CD14-positive monocyte (primary cell): ENCODE measurements at places on chromosomes 12 and 14. TPM values are rescaled to one million over a fixed set of nuclear protein-coding genes. Genes with fewer than 3 reads are reported as not detected.

LIN7A gene
- polyA plus RNA-seq, result 16.6 TPM

RHOJ gene
- polyA plus RNA-seq, result not detected

GRCh38 chr12:54160769-54161480 is 27.9 kb downstream of the SMUG1 start:
- H3K27me3 ChIP-seq, result peaks cover 4% of the 10 kb centered on the region
- DNase-seq, result no peak
- no peak overlapping the region for H3K27ac ChIP-seq
- no peaks in the 10 kb centered on the region for H3K36me3 ChIP-seq
- H3K4me3 ChIP-seq, result no peak overlapping the region
- no peaks in the 10 kb centered on the region for H3K4me1 ChIP-seq

GRCh38 chr14:23112359-23113178 is 6.5 kb downstream of the CEBPE start:
- H3K4me3 ChIP-seq, result peak overlapping the region; percentile 26
- H3K27ac ChIP-seq, result no peak overlapping the region
- no peaks in the 10 kb centered on the region for H3K27me3 ChIP-seq
- no peaks in the 10 kb centered on the region for H3K36me3 ChIP-seq
- peak; percentile 35 for DNase-seq
- H3K4me1 ChIP-seq, result peaks cover 40% of the 10 kb centered on the region

- no peak overlapping the region for H3K27ac ChIP-seq
- no peaks in the 10 kb centered on the region for H3K36me3 ChIP-seq
- DNase-seq, result no peak
- H3K4me3 ChIP-seq, result no peak overlapping the region
These were observed 35.8 kb downstream of the SOCS2 start for GRCh38 chr12:93608313-93608712.

GRCh38 chr14:67557118-67557517 is 24.0 kb downstream of the PLEKHH1 start:
- H3K4me1 ChIP-seq, result no peaks in the 10 kb centered on the region
- no peak overlapping the region for H3K27ac ChIP-seq
- no peak for DNase-seq
- no peak overlapping the region for H3K4me3 ChIP-seq
- no peaks in the 10 kb centered on the region for H3K27me3 ChIP-seq
- no peaks in the 10 kb centered on the region for H3K36me3 ChIP-seq

- no peaks in the 10 kb centered on the region for H3K36me3 ChIP-seq
- peaks cover under 1% of the 10 kb centered on the region for H3K4me1 ChIP-seq
- H3K4me3 ChIP-seq, result no peak overlapping the region
- no peak overlapping the region for H3K27ac ChIP-seq
- no peak for DNase-seq
These were observed 86.2 kb upstream of the AMIGO2 start for GRCh38 chr12:47165934-47166333.

DNA sequence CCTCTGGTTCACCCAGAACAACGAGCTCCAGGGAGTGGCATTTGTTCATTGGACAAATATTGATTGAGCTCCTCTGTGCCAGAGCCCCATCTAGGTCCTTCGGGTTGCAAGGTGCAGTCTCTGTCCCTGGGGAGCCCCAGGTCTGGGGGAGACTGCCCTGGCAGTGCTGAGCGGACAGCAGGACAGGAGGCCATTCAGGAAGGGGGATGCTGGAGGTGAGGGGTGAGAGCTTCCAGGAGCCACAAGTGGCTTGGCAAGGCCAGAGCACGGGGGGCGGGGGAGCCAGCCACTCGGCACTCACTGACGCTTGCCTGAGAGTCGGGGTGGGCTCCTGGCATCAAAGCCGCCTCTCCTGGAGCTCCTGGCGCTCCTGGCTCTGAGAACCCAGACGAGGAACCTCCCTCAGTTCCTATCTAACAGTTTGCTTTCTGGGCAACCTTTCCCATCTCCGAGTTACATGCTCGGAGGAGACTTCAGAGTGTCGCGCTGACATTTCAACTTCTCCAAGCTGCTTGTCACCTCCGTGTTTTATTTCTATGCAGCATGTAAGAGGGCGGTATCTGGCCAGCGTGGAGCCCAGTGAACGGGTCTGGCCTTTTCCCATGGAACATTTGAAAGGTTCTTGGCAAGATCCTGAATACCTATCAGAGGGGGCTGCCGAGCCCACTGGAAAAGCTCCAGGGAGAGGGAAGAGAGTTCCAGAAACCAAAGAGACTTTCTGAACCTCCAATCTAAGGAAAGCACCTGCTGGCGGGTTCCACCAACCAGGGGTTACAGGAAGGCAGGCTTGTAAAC is 62.0 kb upstream of the BCL11B start:
- H3K36me3 ChIP-seq, result no peaks in the 10 kb centered on the region
- H3K27ac ChIP-seq, result no peak overlapping the region
- no peak overlapping the region for H3K4me3 ChIP-seq
- no peak for DNase-seq

- DNase-seq, result no peak
- no peak overlapping the region for H3K27ac ChIP-seq
- no peaks in the 10 kb centered on the region for H3K27me3 ChIP-seq
- H3K36me3 ChIP-seq, result no peaks in the 10 kb centered on the region
- H3K4me1 ChIP-seq, result peaks cover 3% of the 10 kb centered on the region
- H3K4me3 ChIP-seq, result no peak overlapping the region
These were observed 39.3 kb upstream of the PRPF39 start for GRCh38 chr14:45044638-45045037.

GRCh38 chr14:83744891-83745290 is 1785.1 kb upstream of the FLRT2 start:
- no peaks in the 10 kb centered on the region for H3K36me3 ChIP-seq
- no peak overlapping the region for H3K4me3 ChIP-seq
- H3K27me3 ChIP-seq, result no peaks in the 10 kb centered on the region
- DNase-seq, result no peak

- DNase-seq, result no peak
- H3K27ac ChIP-seq, result no peak overlapping the region
- H3K4me3 ChIP-seq, result no peak overlapping the region
- H3K36me3 ChIP-seq, result no peaks in the 10 kb centered on the region
- no peaks in the 10 kb centered on the region for H3K4me1 ChIP-seq
- no peaks in the 10 kb centered on the region for H3K27me3 ChIP-seq
These were observed 46.2 kb downstream of the GALNT9 start for GRCh38 chr12:132282950-132283771.

DNA sequence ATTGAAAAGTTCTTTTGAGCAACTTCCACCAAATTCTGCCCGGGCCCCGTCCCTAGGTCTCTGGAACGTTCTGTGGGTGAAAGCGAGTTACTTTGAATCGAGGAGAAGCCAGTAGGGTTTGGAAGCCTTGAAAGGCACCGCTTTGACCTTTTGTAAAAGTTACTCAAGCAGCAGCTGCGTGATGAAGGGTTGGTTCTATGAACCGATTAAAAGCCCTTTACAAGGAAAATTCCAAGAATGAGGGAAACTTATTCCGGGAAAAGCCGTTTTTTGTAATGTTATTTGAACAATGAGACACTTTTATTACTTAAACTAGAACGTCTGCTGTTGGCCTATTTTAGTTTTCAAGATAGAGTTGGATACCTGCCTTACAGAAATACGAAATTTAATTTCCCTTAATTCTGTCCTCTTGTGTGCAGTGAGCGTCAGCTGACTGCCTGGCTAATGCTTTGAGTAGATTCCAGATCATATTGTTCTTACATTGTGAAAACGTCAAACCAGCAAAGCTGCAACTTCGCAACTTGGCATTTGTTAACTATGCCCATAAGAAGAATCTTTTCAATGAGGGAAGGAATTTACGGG is 906 bp downstream of the LARP4 start:
- H3K4me3 ChIP-seq, result peak overlapping the region; percentile 82
- peak; percentile 9 for DNase-seq
- peaks cover 17% of the 10 kb centered on the region for H3K4me1 ChIP-seq
- peaks cover 2% of the 10 kb centered on the region for H3K36me3 ChIP-seq
- H3K27ac ChIP-seq, result peak overlapping the region; percentile 76
- no peaks in the 10 kb centered on the region for H3K27me3 ChIP-seq

- no peaks in the 10 kb centered on the region for H3K4me1 ChIP-seq
- H3K27ac ChIP-seq, result no peak overlapping the region
- no peak overlapping the region for H3K4me3 ChIP-seq
- H3K27me3 ChIP-seq, result no peaks in the 10 kb centered on the region
- no peaks in the 10 kb centered on the region for H3K36me3 ChIP-seq
- no peak for DNase-seq
These were observed 55.0 kb upstream of the TMTC1 start for GRCh38 chr12:29838768-29839167.

DNA sequence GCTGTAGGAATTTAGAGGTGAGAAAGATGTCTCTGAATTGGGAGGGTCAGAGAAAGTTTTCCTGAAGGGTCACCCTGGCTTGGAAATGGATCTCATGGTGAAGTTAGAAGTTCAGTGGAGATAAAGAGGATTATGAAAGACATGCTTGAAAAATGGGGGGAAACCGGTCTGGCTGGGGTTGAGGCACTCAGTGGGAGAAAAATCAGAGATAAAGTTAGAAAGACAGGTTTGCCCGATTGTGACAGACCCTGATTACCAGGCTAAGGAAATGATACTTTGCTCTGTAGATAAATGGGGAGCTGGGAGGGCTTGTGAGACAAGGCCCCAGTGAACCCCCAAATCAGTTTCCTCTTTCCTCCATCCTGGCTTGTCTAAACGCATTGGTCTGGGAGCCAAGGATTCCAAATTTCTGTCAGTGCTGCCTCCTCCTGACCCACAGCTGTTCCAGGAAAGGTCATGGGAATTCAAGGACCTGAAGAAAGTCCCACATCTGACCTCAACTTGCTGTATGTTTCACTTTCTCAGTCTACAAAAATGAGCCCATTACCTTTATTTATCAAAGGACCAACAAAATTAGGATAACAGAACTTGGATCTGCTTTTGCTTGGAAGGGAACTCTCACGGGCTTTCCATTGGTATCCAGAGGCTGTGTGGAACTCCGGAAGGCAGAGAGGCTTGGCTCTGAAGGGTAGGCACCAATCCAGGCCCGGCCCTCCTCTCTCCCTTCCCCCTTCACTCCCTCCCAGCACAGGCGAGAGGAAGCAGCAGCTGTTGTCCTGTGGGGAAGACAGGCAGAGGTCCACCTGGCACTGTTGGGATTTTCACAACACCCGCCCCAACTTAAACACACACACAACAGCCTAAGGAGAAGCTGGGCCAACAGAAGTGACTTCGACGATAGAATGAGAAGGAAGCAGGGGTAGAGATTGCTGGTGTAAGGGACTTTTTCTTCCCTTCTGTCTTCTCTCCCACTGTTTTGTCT is 3.4 kb upstream of the RNASE7 start:
- H3K27ac ChIP-seq, result no peak overlapping the region
- no peaks in the 10 kb centered on the region for H3K27me3 ChIP-seq
- H3K36me3 ChIP-seq, result no peaks in the 10 kb centered on the region
- no peak overlapping the region for H3K4me3 ChIP-seq

GRCh38 chr12:23028158-23028802 is 403.3 kb downstream of the ETNK1 start:
- no peak overlapping the region for H3K27ac ChIP-seq
- no peaks in the 10 kb centered on the region for H3K36me3 ChIP-seq
- H3K4me3 ChIP-seq, result no peak overlapping the region
- H3K4me1 ChIP-seq, result no peaks in the 10 kb centered on the region
- no peak for DNase-seq

DNA sequence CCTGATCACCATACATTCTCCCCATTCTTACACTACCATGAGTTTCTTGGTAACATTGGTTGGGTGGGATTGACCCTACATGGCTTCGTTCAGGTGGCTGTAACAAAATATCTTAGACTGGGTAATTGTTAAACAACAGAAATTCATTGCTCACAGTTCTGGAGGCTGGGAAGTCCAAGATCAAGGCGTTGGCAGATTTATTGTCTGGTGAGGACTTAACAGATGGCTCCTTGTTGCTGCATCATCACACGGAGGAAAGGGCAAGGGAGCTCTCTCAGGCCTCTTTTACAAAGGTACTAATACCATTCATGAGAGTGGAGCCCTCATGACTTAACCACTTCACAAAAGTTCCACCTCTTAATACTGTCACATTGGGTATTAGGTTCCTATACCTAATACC is 116.7 kb upstream of the EGLN3 start:
- no peaks in the 10 kb centered on the region for H3K27me3 ChIP-seq
- DNase-seq, result no peak
- no peak overlapping the region for H3K4me3 ChIP-seq
- no peaks in the 10 kb centered on the region for H3K36me3 ChIP-seq
- H3K4me1 ChIP-seq, result no peaks in the 10 kb centered on the region

DNA sequence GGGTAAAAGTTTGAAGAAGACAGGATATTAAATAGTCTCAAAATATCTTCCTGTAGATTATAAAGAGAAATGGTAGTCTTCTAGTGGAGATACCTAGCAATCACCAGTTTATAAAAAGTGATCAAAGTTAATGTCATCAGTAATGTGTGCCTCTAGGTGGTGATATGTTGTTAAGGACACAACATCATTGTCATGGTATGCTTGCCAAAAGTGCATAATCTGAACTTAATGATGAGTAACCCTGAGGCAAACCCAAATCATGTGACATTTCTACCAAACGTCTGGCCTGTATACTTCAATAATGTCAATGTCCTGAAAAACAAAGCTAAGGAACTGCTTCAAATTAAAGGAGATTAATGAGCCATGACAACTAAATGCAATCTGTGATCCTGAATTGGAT is 214.7 kb downstream of the PHLDA1 start:
- DNase-seq, result peak; percentile 26
- no peaks in the 10 kb centered on the region for H3K27me3 ChIP-seq
- H3K4me3 ChIP-seq, result no peak overlapping the region
- no peaks in the 10 kb centered on the region for H3K36me3 ChIP-seq
- H3K27ac ChIP-seq, result no peak overlapping the region
